T-helper 9 cell (primary cell): ENCODE measurements at places on chromosomes 6 and 20.

DNA sequence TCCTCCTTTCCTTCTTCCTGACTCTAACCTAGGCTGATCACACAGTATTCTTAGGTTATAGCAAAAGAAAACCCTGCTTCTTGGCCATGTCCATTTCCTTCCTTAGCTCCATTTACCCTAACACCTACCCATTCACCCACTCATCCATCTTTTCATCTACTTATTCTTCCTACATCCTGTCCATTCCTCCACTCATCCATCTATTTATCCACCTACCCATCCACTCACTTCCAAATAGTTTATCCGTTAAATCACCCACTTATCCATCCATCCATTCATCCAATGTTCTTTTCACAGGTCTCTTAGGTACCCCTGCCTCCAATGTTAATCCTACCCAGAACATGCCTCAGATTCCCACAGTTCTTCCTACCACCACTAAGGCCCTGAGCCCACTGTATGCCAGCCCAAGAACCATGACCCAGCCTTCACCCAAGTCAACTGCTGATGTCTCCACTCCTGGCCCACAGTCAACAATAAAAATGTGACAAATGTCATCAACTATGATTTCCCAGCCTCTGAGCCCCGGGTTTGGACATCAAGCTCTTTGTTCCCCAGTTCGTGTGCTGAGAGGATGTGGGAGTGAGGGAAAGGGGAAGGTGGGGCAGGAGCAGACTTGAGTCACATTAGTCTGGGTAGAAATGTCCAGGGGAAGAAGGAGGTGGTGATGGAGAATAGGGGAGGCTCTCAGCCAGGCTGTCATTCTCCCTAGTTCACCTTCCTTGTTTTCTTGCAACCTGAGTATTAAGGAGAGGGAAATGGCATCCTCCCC is 24.4 kb downstream of the TREML4 start:
- no peak for DNase-seq

DNA sequence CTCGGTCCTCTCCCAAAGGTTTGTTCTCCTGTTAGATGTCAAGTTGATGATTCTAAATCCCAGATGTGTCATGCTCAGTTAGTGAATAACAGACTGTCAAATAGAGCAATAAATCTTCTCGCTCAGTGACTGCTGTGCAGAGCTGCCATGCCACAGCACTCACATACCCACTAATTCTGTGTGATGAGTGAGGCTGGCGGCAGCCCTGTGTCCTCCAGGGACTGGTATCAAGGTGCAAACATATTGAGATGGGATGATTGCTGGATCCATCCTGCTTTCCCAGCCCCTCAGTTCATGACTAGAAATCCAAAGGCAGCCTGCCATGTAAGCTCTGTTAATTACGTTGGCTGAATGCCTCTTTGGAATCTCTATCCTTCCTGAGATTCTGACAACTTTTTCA is 103.9 kb downstream of the OLIG3 start:
- no peak for DNase-seq

- DNase-seq, result no peak
These were observed at the start of gene HLA-DRA for GRCh38 chr6:32439602-32440214. HLA-DRA (plus strand) TSS chr6:32439887; CDS start chr6:32439951, 64 bp downstream.

DNA sequence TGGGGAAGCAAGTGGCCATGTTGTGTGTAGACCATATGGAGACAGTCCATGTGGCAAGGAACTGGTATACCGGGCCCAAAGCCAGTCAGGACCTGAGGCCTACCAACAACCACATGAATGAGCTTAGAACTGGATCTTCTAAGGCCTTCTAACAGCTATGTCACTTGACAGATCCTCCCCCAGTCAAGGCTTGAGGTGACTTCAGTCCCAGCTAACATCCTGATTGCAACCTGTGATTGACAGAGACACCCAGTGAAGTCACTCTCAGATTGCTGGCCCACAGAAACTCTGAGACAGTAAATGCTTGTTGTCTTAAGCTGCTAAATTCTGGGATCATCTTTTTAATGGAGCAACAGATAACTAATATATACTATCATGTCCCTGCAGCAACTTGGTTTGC is 32.9 kb downstream of the AHI1 start:
- DNase-seq, result no peak

DNA sequence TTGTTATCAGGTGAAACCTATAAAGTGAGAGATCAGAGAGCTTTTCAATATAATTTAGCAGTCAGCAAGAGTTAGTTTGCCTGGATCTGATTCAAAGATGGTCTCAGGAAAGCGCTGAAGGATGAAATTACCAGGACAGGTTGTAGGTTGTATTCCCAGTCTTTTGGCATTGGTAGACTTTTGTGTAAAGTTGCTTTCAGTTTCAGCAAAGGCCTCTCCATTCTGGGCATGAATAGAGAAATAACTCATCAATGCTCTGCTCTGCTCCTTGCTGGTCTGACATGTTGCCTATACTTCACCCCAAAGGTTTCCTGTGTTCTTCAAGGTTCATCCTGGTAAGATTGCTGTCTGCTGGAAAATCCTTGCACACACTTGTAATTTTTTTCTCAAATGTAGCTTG is 714.8 kb downstream of the EPM2A start:
- DNase-seq, result no peak
